ENCODE measurements at places on chromosomes 3 and 15.

DNA sequence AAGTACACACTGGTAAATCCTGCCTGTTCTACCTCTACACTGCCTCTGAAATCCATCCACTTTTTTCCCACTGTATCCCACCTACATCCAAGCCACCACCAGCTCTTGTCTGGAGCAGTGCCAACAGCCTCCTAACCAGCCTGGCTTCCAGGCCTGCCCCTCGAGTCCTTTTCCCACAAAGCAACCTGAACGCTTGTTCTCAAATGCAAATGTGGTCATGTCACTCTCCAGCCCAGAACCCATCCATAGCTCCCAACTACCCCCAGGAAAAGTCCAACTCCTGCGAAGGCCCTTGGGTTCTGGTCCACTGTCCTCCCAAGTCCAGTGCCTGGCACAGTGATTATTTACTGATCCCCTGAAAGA is 83.8 kb downstream of the SEMA5B start:
- no peak for DNase-seq

DNA sequence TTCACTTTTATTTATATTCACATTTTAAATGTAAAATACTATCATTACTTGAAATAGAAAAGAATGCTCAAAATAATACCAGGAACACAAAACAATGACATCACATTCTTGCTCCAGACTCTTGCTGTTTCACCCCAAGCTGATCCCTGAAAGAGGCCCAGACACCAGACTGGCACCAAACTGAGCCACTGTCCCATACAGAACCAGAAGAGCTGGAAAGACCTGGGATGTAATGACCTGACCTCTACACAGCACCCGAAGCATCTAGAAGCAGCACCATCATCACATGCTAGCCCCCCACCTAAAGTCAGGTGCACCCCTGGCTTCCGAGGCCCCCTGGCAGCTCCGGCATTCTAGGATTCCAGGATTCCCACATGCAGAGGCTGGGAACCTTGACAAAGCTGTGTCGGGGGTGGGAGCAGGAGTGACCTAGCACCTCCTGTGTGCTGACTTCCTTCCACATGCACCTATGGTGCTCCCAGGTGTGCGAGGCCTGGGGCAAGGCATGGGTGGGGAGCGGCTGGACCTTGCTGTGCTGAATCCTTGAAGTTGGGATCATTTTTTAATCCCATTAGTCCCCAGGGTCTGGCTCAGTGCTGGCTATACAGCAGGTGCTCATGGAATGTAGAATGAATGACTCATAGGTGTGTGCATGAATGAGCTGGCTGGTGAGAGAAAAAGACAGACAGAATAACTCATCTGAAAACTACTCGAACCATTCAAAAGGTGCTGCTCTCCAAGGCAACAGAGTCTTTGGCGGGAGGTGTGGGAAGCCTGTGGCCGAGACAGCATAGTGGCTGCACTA is 144.7 kb upstream of the IQSEC1 start:
- no peak for DNase-seq

DNA sequence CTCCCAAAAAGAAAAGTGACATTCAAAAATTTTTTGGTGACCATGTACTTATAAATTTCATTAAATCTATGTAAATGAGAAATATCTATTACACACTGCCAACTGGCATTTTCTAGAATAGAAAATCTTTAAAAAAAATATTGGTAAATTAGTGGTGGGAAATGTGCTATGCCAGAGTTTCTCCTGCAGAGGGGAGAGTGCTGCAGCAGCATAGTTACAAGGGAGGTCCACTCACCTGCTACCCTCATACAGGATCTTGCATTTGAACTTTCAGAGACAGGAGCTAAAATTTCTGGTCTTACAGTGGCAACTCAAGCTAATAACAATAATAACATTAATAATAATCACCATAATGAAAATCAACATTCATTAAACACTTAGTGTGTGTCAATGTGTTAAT is 459.6 kb downstream of the NSUN3 start:
- no peak for DNase-seq

DNA sequence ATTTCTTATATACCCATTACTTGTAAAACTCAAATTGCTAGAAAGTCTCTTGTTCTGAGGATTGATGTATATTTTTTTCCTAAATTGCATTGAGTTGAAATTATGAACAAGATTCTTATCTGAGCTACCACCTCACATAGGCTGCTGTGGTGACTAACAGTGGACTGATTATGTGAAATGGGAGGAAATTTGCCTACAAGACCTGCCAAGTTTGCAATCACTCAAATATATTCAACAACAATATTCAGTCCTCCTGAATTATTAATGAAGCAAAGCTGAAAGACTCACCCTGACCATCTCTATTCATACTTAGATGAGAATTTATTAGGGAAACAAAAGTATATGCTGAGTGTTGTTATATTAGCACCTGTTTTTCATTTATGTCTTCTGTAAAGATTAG is 412.6 kb upstream of the SEMA6D start:
- no peak for DNase-seq
